ENCODE measurements at places on chromosomes 7 and 10.
A peak's percentile ranks its signal among the peaks of the same experiment; 100 is the strongest.

GRCh38 chr7:31113660-31114059 is 61.6 kb downstream of the ADCYAP1R1 start:
- DNase-seq = no peak

GRCh38 chr10:42646687-42647640 is 8.6 kb upstream of the ZNF33B start:
- no peak for DNase-seq

- DNase-seq = no peak
Measured at GRCh38 chr7:55420530-55420929, 55.4 kb downstream of the LANCL2 start.

DNA sequence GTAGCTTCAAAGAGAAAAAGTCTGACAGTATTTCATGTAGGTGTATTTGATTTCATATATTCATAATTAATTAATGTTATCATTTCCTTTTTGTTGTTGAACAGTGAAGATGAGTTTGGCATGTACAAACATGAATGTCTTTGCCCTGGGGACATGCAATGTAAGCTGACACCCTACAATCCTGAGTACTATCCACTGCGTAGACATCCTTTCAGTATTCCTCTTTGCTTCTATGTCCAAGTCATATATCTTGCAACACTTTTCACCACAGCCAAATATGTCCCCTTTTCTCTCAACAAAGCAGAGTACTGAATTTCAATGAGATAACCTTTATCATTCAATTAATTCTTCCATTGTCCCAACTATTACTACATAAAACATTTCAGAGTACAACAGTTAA is 93.6 kb downstream of the GPR37 start:
- DNase-seq = no peak

DNA sequence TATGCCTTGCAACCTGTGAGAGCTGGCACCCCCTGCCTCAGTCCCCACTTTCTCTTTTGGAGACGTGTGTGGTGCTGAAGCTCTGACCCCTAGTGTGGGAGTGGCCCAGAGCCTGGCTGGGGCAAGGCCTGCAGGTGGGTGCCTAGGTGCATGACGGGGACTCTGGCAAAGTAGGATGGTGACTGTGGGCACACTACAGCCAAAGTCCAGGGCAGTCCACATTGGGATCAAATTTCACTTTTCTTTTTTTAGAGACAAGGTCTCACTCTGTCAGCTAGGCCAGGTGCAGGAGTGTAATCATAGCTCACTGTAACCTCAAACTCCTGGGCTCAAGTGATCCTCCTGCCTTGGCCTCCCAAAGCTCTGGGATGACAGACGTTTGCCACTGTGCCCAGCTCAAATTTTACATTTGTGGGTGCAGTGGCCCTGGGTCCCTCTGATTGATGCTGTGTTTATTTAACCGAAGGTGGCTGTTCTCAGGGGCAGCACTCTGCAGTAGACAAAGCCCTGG is 52.3 kb downstream of the NEURL1 start:
- no peak for DNase-seq

- no peak for DNase-seq
Measured at GRCh38 chr10:119821182-119821581, 51.5 kb downstream of the MCMBP start.

DNA sequence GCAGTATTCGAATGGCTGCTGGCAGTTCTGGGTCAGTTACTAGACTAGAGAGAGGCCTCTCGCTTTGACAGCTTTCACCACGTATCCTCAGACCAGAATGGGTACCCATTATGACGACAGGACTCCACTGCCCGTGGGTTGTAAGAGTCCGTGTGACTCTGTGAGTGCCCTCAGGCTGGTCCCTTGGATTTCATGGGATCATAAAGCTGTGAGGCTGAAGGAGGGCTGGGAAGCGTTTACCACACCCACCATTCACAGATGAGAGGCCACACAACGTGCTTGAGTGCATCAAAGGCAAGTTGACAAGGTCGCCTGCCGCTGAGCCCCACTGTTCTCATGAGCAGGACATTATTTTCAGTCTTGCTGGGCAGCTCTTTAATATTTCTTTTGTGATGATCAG is 87.2 kb downstream of the EZH2 start:
- no peak for DNase-seq

- DNase-seq = no peak
Measured at GRCh38 chr7:2255145-2256139, 13.4 kb downstream of the NUDT1 start.

DNA sequence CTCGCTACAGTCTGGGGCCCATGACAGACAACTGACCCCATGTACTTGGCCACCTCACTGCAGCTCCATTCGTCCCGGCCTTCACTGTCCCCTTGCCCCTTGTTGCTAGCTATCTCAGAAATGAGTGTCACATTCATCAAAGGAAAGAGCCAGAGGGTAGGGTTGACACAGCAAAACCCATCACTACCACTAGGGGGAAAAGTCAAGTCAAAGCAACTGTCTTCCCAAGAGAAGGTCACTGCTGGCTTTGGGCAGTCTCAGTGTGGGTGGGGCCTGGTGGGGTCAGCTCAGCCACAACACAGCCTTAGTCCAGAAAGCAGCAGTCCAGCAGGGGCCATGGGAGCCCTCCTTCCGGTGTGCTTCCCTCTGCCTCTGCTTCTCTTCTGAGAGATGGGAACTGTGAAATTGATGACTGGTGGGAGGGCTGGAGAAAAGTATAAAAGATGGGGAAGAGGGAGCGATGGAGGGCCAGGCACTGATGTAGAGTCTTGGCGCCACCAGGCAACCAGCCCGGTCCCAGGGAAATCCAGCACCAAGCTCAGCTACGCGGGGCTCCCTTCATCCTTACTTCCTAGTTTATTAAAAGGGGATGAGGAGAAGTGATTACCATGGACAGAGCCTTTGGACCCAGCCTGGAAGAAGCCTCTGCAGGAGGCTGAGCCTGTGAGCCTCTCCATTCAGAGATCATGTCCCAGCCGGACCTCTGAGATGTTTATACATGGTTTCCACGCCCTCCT is 58.0 kb downstream of the PLXNA4 start:
- no peak for DNase-seq

GRCh38 chr7:113832196-113832745 is 86.5 kb downstream of the PPP1R3A start:
- DNase-seq = no peak

GRCh38 chr7:80643336-80643915 is 5.0 kb downstream of the CD36 start:
- DNase-seq = peak; percentile 60

Data from bone marrow (tissue), 2 donors.